ENCODE measurements at places on chromosomes 11 and 22.

DNA sequence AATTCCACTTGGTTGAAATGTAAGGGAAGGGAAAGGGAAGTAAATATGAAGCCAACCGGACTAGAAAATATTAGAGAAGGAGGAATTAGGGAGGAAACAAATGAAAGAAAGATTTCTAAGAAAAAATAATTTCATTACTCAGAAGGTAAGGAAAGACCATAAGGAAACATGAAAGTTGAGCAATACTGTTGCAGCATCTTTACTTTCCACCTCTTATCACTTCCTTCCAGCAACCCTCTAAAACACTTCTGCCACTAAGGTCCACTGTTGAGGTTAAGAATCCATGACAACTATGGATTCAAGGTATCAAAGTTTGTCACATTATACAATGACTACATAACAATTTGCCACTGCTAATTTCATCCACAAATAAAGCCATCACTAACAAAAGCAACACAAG, 308.6 kb downstream of the DLG2 start:
- no peak for DNase-seq

DNA sequence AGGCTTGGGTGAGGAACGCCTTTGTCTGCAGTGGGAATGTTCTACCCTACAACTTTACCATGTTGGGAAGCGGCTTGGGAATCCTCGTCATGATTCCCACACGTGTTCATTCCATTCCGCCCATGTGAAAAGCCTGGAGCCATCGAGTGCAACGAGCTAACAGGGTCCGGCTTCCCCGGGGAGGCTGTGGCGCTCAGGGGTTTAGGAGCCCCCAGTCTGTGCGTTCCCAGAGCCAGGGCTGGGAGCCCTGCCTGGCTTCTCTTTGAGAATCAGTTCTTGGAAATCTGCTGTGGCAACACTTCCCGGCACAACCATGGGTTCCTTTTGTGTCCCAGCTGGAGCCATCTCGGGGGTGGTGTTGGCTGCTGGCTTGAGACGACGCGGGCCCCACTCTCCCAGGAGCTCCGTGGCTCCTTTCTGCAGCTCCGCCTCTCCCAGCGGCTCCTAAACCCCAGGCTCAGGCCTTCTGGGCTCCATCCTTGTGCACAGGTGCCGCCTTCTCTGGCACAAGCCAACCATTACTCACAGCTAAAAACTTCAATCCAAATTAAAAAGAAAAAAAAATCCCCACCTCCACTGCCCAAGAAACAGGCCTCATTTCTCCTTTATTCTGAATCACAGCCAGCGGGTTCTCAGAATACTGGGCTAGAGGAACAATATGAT, 18.7 kb upstream of the PPFIA1 start:
- no peak for DNase-seq

DNA sequence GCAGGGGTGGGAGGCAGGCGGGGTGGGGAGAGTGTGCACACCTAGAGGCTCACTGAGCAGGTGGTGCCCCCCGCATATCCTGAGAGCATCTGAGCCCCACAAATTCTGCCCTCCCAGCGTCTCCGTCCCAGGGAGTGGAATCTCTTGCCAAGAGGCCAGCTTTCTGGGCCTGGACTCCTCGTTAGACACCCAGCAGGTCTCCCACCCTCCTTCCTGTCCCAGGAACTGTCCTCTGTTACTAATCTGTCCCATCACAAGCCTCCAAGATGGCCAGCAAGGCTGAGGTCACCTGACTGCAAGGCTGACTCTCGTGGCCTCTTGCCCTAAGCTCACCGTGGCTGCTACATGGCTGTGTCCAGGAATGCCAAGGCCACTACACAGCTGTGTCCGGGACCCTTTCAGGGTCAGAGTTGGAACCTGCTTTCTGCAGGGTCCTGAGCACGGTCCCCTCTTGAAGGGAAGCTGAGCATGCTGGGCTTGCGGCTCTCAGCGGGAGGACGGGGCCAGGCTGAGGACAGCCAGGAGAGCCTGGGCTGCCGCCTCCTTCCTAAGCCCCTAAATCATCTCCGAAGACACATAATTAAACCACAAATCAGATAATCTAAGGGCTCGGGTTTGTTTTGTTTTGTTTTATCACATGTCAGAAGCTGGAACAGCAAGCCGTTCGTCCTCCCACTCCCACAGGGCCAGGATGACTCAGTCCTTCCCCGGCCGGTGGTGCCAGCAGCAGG, 1327.3 kb downstream of the TBC1D22A start:
- DNase-seq = peak; percentile 82

GRCh38 chr11:70341881-70342429, 56.4 kb upstream of the CTTN start:
- no peak for DNase-seq

DNA sequence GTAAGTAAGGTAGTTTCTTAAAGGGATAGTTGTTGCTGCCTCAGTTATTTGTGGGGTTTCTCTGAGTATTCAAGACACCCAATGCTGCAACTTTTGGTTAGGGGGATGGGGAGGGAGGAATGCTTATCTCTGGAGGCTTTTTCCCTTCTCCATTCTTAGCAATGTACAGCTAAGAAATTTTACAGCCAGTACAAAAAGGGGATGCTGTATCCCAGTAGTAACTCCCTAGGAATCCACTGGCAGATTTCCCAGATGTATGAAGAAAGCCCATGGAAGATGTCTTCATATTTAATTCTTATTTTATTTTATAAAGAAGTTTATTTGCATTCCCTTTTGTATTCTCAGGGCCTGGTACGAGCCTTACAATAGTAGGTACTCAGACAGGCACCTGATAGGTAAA, 154.8 kb downstream of the ENTHD1 start:
- DNase-seq = no peak

- no peak for DNase-seq
Observed at GRCh38 chr11:30432178-30432577, 109.3 kb downstream of the ARL14EP start.

DNA sequence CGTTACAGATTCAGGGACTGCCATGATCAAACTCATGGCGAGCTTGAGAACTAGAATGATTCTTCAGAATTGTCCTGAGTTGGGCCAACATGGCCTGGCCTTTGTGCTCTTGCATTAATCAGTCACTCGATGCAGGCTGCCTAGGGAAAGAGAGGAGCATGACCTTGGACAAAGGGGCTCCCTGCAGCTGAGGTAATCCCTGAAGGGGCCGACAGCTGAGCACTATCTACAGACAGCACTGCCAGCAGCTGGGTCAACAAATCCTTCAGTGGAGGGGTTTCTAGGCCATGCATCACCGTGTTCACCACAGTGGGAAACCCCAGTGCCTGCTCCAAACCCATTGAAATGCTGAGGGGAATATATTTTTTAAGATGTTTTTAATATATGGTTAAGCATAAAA, 159.5 kb upstream of the POU2AF2 start:
- DNase-seq = no peak

GRCh38 chr11:76792505-76793264, 9.5 kb downstream of the TSKU start:
- no peak for DNase-seq

GRCh38 chr11:41494716-41495115, 35.3 kb upstream of the LRRC4C start:
- no peak for DNase-seq

GRCh38 chr22:37860796-37861421, 11.7 kb downstream of the EIF3L start:
- no peak for DNase-seq

DNA sequence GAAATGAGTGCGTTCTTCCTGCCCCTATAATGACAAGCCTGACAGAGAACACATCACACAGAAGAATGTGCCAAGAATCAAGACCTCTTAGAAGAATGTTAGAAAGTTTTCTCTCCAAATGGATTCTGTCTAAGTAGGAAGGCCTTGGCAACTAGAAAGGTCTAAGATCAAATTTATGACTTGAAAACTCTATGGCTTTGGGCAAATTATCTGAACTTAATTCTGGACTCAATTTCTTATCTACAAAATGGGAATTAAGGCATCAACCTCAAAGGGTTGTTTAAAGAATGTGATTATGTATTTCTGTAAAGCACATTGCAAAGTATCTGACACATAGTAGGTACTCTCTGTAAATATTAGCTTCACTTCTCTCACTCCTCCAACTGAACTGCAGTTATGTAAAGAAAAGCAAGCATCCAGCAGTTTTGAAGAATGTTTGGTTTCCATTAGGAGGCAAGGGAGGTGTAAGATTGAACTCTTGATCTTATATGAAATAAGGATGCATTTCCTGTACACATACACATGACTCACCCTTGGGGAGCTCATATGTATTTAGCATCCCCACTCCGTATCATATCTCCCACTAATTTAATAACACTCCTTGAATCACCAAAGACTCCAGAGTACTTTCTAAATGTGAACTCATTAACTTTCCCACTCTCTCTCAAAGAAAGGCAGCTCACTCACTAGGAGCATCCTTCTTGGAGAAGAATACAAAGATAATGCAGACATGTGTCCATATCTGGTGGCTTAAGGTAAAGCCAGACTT, 77.6 kb downstream of the ETS1 start:
- no peak for DNase-seq

GRCh38 chr11:19389787-19390303, 149.1 kb upstream of the E2F8 start:
- DNase-seq = peak; percentile 74

- no peak for DNase-seq
Observed at GRCh38 chr11:125129316-125129993, 18.0 kb upstream of the TMEM218 start.

DNA sequence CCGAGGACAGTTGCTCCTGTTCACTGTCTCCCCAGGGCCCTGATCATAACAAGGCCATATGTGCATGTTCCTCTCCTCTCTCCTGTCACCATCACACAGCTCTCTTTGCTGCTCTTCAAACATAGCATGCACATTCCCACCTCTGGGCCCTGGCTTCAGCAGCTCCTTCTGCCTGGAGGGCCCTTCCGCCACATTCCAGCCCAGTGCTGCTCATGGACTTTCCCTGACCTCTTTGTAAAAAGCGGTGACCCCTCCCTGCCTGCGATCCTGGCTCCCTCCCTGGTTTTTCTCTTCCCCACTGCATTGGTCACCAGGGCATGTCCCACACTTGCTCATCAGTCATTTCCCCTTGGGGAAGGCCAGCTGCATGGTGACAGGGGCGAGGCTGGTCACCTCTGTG, 98.2 kb downstream of the MYO18B start:
- no peak for DNase-seq

DNA sequence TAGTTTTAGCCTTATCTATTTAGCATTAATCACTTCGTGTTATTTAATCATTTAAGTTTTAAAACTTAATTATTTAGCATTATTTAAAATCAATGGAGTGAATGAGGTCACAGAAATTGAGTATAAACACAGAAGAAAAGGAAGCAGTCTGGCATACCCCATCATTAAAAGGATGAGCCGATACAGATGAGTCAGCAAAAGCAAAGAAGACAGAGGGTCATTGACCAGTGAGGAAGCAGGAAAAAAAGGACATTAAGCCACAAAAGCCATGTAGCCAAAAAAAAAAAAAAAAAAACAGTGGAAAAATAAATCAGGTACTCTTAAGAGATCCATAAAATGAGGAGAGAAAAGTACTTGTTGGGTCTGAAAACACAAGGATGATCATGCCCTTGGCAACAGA, 71.5 kb downstream of the TYR start:
- no peak for DNase-seq

DNA sequence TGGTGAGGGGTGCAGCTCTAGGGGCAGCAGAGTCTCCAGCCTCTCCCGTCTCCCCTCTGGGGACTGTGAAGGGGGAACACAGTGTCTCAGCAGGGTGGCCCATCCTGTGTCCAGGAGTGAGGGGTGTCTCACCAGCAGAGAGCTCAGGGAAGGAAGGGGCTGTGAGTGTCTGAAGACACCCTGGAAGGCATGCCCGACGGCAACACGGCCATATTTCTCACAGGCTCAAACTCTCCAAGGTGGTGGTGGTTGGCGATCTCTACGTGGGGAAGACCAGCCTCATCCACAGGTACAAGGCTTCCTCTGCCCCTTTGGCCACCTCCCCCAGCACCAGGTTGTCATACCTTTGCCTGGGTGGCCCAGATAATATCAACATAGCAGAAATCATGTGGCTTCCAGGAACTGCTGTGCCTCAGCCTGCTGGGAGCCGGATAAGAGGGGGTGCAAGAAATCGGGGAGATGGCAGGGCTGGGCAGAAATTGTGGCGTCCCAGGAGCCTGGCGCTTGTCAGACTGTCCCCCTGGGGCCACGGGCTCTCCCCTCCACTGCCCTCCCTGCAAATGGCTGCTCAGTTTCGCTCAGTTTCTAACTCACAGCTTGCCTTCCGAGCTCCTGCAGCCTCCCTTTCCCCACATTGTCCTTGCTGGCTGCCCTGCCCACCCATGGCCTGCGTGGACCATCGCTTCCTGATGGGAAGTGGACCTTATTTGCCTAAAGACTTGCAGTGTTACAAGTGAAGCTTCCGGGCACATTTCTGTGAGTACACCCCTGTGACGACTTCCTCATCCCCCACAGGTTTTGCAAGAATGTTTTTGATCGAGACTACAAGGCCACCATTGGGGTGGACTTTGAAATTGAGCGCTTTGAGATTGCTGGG, 7.2 kb downstream of the RAB36 start:
- DNase-seq = no peak

GRCh38 chr11:110526323-110526722, 96.6 kb downstream of the FDX1 start:
- no peak for DNase-seq

DNA sequence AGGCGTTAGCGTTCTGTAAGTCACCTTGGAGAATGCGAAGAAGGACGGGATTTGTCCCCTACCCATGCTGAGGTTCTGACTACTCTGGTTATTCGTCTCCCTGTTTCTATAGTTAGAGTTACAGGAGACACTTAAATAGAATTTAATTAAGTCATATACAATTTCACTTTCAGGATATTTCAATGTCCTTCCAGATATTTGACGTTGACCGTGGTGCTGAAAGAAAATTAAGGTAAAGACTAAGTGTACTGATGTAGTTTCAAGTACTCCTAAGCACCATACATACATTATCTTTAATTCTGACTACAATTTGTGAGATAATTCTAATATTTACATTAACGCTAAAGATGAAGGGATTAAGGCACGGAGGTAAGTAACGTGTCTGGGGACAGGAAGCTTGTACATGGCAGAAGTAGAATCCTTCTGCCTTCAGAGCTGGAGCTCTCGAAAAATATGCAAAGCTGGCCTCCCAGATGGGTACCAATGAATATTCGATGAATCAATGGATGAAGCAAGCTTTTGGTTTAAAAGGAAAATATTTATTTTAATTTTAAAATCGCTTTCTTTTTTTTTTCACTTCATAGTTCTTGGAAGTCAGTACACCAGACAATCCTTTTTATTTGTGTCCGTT, 539 bp upstream of the SLC36A4 start:
- no peak for DNase-seq

GRCh38 chr11:68076371-68077042, 37.7 kb downstream of the TCIRG1 start:
- no peak for DNase-seq

DNA sequence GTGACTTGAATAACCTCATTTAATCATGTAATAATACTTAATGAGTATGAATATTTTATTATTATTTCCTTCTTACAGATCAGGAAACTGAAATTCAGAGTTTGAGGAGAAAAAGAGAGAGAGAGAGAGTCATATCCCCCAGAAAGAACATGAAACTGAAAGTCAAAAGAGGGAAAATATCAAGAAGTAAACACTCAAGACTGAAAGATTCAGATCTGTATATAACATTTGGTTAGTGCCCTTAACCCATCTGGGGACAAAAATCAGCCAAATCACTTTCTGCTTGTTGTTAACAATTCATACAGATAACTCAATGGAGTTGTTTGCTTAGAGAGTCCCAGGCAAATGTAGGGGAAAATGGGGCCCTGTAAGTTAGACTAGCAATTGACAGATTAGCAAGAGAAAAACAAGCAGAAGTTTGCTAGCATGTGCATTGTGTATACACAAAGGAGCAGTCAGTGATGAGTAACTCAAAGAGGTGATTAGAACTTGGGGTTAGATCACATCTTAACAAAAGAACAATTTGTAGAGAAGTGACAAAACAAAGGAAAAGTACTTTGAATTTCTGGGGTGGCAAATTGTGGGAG, 25.9 kb upstream of the MMP13 start:
- no peak for DNase-seq

- no peak for DNase-seq
Observed at GRCh38 chr11:11155962-11156815, 196.9 kb downstream of the CSNK2A3 start.
